T47D (cell line): ENCODE measurements at places on chromosomes 6 and 20.

- DNase-seq, result no peak
Measured at GRCh38 chr6:85464260-85464644, 14.4 kb downstream of the NT5E start.

DNA sequence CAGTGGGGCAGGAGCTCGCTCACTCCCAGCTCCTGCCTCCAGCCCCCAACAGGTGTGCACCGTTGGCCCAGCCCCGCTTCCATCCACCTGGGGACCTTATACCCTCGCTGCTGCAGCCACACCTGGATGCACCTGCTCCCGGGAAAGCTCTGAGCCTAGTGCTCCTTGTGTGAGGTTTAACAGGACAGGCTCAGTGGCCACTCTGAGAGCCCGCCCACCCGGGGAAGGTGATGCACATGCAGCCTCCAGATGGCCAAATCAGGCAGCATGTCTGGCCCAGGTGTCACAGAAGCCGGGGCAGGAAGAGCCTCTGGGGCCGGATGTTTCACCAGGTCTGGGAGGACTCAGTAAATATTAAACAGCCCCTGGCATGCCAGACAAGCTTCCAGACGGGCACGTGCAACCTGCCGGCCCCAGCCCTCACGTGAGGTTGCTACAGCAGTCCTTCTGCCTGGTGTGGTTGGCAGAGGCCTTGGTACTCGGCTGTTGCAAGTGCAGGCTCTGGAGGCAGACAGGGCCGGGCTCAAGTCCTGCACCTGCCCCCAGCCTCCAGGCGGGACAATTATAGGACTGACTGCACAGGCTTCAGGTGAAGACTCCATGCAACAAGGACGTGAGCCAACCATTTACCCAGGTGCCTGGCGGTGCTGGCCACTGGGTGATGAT lies 66.9 kb downstream of the RIPOR3 start:
- DNase-seq, result peak; percentile 95

DNA sequence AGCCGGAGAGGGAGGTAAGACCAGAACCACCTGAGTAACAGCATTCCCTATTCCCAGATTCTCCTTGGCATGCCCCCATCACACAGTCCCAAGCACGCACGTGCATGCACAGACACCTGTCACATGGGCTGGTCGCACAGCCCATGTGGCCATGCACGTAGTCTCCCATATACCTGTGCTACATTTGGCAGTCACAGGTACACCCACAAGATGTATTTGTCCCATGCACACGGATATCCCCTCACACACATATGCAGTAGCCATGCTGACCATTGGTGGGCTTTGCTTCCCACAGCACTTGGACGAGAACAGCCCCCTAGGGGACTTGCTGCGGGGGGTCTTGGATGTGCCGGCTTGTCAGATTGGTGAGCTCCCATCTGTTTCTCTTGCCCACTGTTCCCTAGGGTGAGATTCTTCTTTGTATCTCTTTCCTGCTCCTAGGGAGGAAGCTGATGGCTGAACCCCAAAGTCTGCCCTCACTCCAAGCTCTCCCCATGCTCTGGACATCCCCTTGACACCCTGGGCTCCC lies 31.9 kb downstream of the PLCG1 start:
- DNase-seq, result no peak

DNA sequence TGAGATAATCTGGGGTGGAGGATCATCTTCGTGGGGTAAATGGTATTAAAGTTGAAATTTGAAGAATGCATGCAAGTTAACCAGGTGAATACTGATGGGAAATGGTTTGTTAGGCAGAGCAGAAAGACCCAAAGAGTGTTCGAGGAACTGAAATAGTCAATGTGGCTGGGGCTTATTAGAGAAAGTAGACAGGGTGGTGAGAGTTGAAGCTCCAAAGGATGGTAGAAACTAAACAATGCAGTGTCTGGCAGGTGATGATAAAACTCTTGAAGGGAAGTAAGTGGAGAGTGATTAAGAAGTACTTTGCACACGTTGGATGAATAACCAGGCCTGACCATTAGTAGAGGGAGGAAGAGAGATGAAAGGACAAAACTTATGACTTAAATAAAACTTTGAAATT lies 39.8 kb upstream of the CENPW start:
- no peak for DNase-seq

DNA sequence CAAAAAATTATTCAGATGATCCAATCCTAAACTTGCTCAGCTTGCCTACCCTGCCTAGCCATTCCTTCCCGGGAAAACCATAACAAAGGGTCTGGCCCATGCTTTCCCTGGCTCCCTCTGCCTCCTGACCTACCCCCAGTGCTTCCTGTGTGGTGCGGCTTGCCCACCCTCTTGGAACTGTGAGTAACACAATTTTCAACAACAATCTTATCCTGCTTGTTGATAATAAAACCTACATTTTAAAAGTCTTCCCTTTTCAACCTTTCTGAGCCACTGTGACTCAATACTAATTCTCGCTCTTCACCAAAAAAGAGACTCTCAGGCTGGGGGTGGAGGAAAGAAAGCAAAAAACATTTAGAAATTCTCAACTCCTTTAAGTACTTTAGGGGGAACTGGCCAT lies 18.0 kb downstream of the EXOC2 start:
- no peak for DNase-seq

- DNase-seq, result no peak
Measured at GRCh38 chr6:80151635-80152034, 45.2 kb downstream of the BCKDHB start.

- peak; percentile 15 for DNase-seq
Measured at GRCh38 chr6:112781241-112781640, 434.1 kb downstream of the RFPL4B start.

- DNase-seq, result no peak
Measured at GRCh38 chr6:73145690-73146089, 79.6 kb downstream of the KHDC1L start.

DNA sequence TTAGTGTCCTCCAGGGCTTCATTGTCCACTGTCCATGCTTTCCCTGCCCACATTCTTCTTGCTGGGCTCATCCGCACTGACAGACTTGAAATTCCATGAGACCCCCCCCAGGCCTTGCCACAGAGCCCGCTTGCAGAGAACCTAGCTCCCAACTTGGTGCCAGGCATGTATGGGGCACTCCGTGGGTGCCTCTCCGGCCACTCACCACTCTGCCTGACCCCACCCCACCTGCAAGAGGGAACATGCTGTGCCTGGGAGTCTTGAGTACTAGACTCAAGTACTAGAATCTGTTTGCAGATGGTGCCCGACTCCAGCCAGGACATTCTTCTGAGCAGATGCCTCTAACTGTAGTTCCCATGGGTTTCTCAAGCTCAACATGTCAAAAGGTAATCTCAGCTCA lies 47.9 kb downstream of the TRERF1 start:
- no peak for DNase-seq

DNA sequence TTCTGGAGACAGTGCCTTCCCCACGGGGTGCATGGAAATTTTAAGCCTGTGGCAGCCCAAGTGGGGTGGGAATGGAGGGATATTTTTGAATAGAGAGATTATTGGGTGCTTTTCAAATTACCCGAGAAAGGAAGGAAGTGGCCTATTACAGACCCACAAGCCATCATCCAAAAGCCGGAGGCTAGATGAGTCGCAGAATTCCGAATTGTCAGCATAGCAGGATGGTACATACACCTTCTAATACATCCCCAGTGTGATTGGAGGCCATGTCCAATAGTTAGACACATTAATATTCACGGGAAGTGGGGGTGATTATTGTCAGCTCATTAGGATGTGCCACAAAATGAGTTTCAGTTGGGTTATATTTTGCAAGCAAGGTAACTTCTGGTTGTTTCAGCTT lies 133.0 kb downstream of the FIG4 start:
- DNase-seq, result no peak

- DNase-seq, result peak; percentile 38
Measured at GRCh38 chr6:116059713-116060571, 749 bp downstream of the FRK start.

DNA sequence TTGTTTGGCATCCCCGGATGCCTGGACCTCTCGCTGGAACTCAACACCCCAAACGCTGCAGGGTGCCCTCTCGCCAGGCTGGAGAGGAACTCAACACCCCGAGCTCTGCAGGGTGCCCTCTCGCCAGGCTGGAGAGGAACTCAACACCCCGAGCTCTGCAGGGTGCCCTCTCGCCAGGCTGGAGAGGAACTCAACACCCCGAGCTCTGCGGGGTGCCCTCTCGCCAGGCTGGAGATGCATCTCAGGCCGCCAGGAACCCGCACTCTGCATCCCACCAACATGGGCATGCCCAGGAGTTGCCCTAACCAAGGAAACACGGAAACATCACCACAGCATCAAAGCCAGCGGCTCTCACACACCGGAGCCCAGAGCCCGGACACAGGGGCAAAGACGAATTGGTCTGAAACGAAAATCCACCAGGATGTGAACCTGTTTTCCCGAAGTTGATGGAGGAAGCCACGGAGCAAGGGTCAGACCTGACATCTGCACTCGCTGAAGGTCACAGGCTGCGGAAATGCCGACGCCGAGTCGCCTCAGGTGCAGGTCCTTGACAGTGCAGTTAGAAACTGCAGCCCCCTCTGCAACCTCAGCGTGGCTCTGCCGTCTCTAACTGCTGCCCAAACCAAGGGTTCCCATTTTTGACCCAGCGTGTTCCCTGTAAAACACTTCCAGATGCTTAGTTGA lies 37.5 kb downstream of the DLL1 start:
- DNase-seq, result no peak

DNA sequence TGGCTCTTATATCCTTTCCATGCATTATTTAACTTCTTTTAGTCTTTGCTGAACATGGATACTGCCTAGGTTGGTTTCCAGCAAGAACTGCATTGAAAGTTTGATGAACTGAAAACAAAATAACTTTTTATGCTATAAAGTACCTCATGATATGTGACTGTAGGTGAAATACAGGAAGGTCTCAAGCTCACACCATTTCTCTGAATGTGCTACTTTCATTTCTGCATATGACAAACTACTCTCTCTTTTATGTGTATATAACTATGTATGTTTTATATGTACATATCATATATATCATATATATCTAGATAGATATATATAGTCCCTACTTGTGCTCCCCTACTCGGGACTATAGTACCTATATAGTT lies 65.9 kb downstream of the AIG1 start:
- DNase-seq, result no peak

DNA sequence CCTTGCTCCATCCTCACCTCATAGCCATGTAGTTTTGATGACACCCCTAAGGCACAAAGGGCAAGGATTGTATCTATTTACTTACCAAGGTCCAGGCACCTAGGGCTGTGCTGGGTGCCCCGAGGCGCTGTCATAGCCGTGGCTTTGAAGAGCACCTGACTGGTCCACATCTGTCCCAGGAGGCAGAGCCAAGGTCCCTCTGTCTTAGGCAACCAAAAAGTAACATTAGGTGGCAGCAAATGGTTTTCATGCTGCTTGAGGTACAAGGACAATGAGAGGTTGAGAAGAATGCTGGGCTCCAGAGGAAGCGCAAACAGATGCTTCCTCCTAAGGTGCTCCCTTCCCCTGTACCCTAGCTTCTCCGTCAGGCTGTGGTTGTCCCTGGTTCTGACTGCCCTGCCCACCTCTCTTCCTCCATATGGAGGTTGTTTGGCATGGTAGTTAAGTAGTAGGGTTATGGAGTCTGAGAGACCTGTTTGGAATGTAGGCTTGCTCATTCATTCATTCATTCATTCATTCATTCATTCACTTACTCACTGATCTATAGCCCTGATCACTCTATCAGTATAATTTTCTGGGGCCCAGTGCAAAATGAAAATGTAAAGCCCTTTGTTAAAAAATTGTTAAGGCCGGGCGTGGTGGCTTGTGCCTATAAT lies 3.0 kb upstream of the UQCC2 start:
- peak; percentile 79 for DNase-seq

- DNase-seq, result no peak
Measured at GRCh38 chr6:147782302-147782701, 273.8 kb downstream of the SAMD5 start.

DNA sequence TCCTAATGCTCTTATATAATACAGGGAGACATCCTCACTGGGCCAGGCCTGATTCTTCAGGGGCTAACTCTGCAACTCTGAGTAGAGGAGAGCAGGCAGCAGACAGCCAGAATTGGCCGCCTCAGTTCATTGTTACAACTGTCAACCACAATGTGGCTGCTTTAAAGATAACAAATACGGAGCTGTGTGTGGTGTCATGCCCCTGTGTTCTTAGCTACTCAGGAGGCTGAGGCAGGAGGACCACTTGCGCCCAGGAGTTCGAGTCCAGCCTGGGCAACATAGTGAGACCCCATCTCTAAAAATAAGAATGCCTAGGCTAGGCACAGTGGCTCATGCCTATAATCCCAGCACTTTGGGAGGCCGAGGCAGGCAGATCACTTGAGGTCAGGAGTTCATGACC lies 34.3 kb downstream of the CEP250 start:
- no peak for DNase-seq

- no peak for DNase-seq
Measured at GRCh38 chr6:44301106-44301505, 12.0 kb downstream of the AARS2 start.

DNA sequence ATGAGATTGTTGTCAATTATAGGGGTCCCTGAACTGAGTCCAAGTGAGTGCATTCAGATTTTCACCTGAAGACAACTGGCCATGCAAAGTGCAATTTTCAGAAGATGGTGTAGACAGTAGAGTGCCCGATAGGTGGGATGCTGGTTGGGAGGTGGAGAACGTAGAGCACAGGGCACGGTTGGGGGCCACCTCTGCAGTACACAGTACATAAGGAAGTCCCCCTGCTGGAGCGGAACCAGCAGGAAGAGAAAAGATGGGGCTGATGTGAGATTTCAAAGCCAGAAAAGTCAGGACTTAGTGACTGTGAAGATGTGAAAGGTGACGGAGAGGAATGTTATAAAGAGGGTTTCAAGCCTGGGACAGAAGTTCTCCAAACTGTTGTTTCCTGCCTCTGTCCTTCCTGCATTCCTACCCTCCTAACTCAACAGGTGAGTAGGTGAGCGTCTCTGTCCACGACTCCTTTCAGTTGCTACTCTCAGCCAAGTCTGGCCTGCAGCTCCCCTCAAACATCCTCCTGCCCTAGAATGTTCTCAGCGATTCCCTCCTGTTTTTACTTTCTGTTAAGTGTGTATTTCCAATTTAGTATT lies 330.8 kb downstream of the PRL start:
- no peak for DNase-seq

- no peak for DNase-seq
Measured at GRCh38 chr6:41939848-41940758, 1.5 kb downstream of the CCND3 start.

- DNase-seq, result no peak
Measured at GRCh38 chr6:23841116-23841515, 284.9 kb upstream of the NRSN1 start.

GRCh38 chr6:35727231-35727934 lies 9.4 kb upstream of the ARMC12 start:
- peak; percentile 73 for DNase-seq

DNA sequence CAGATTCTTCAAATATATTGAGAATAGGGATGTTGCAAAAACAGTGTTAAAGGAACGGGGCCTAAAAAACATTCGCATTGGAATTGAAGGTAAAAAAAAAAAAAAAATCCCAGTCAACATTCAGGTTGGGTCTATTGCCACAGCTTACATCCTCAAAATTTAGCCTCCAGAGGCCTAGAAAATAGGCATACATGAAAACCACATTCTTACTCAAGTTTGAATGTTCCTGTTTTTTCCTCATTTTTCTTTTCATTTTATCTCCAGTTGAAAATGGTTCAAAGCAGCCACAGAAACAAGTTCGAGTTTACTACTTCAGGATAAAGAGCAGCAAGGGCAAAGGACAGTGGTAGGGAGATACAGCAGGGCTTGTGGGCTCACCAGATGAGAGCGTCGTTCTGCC lies 41.9 kb downstream of the KCTD20 start:
- no peak for DNase-seq
